Fibroblast of skin of right quadriceps (primary cell): ENCODE measurements at places on chromosomes 11 and 22.

GRCh38 chr11:83681031-83681781, 395.0 kb upstream of the CCDC90B start:
- no peak for DNase-seq

DNA sequence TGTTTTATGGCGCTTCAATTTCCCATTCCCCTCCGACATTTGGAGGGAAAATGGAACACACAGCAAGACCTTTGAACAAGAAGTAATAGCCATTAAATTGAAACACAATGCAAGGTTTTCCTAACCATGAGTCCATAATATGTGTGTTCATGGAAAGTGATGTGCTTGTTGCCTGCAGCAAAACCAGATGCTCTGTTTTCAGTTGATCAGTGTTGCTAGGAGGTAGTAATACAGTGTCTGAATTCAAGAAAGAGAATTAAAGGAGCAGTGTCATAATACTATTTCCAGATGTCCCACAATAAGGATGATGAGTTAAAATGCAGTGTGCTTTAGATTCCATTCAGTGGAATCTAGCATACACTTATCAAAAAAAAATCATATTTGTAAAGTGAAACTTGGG, 637.4 kb upstream of the API5 start:
- no peak for DNase-seq

- no peak for DNase-seq
Observed at GRCh38 chr11:34158661-34159060, 53.2 kb downstream of the NAT10 start.

DNA sequence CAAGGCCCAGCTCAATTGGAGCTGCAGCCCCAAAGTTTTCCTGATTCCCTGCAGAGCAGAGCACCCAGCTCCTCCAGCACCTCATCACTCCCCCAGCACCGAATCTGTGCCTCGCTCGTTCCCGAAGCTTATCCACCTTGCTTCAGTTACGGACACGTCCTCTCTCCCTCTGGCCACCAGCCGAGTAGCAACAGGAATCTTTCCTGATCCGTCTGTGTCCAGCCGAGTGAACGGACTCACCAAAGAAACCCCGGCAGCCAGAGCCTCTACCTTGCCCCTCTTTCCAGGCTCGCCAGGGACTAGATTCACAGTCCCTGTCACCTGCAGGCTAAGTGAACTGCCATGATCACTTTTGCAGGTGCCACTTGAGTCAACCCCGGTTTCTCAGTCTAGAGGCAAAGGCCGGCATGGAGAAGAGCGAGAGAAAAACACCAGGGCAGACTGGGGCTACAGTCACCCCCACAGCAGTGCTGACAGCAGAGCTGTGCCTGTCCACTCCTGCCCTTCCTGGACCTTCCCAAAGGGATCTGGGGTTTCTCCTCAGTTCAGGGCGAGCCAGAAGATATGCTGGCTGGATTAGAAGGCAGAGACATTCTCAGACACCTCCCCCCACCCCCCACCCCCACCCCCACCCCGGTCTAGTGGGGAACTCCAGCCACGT, 32.3 kb downstream of the BID start:
- no peak for DNase-seq

DNA sequence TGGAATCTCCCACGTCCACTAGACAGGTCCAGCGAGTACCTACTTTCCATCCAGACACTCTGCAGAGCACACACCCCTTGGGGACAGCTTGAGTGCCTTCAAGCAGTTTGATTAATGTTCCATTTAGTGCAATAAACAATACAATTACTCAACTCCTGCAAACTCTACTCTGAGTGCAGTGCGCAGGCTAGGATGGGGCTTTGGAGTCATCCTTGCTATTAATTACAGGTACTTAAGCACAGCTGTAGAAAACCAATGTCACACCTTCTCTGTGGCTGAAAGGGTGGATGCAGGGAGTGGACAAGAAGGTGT, 82.6 kb downstream of the MN1 start:
- no peak for DNase-seq

DNA sequence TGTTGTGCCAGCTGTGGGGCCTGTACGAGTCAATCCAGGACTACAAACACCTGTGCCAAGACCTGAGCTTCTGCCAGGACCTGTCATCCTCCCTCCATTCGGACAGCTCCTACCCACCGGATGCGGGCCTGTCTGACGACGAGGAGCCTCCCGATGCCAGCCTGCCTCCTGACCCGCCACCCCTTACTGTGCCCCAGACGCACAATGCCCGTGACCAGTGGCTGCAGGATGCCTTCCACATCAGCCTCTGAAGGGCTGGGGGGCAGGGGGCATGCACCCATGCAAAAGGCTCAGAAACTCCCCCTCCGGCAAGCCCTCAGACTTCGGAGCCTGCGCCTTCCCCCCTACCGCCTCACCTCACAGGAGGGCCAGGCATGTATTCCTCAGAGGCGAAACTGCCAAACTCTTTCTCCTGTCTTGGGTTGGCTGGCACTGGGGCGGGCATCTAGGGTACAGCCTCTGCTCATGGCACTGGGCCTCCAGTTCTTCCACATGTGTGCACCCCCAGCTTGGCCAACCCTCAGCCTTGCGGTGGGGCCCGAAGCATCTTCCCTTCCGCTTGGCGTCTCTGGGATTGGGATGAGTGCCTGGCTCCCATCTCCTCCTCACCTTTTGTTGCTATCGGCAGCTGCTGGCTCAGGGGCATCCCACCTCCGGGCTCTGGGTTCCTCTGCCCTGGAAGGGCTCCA, 1.2 kb downstream of the FAM89B start:
- no peak for DNase-seq

DNA sequence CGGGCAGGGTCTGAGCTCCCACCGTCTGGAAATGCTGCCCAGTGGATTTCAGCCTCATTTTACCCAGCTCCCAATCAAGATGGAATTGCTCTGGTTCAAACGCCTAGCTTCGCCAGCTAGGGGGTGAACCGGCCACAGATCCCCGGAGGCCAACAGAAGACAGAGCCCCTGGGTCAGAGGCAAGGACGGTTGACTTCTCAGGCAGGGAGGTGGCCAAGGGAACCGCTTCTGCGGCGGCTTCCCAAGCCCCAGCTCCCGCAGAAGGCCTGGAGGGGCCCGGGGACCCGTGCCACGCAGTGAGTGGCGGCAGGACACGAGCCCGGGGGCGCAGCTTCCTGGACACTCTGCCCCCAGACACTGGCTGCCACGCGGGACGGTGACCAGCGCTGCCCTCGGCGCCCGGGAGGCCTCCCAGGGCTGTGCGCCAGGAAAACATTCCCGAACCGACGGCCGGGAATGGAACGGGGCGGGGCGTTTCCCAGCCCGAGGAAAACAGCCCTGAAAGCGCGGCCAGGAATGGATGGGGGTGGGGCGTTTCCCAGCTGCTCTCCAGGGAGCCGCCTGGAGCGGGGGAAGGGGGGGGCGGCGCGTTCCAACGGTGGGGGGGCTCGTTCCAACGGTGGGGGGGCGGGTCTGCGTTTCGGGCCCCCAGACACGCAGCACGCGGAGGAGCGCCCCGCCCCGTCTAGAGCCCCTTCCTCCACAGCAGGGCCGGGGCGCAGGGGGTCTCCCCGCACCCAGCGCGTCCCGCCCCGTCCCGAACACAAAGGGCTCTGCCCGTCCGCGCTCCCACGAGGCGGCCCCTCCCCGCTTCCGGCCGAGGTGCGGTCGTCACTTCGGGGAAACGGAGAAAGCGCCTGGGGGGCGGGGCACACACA, 13.5 kb upstream of the B4GALNT4 start:
- peak; percentile 98 for DNase-seq

GRCh38 chr11:70073871-70074371, 4.2 kb upstream of the ANO1 start:
- peak; percentile 15 for DNase-seq

DNA sequence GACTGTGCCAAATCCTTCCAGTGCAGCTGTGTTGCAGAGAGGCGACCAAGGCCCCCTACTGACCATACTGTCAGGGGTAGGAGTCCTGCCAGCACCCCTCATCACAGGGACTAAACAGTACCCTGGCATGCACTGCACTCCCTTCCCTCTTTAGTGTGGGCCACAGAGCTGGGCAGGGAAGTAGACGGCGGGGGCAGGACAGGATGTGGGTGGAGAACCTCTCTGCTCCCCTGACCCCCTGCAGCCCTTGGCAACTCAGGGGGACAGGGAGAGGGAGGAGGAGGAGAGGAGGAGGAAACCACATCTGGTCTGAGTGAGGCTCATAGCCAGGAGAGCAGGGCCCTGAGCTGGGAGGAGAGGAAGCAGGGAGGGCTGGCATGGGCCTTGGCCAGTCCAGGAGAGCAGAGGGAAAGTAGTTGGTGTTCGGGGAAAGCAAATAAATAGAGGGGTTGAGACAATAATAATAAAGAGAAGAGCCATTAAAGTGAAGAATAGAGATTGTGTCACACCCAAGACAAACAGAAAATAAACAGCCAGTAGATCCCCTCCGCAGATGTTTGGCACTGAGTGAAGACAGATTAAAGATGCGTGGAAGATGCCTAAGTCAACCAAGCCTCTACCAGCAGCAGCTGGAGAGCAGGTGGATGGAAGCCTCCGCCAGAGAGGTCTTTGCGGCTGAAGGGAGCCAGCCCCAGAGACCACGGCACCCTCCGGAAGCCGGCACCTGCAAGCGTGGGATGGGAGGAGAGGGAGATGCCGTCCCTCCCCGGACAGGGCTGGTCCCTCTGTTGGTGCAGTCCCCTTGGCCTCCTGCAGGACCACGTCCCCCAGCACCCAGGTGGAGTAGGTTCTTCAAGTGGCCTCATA, 61.5 kb downstream of the RPUSD4 start:
- no peak for DNase-seq

DNA sequence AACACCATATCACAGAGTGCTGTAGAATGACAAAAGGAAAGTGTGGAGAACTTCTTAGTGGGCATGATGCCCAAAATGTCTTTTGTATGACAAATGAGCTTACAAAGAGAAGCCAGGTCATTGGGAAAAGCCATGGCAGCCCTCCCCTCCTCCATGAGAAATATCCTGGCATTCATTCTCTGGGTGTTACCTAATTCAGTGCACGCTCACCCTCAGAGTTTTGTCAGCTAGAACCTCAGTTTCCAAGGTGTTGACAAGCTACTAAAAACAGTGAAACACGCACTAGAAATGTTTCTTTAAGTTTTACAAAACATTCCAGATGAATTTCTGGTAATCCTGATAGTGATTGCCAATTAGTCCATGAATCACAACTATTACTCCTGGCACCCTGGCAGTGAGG, 105.4 kb upstream of the FSHB start:
- peak; percentile 80 for DNase-seq

DNA sequence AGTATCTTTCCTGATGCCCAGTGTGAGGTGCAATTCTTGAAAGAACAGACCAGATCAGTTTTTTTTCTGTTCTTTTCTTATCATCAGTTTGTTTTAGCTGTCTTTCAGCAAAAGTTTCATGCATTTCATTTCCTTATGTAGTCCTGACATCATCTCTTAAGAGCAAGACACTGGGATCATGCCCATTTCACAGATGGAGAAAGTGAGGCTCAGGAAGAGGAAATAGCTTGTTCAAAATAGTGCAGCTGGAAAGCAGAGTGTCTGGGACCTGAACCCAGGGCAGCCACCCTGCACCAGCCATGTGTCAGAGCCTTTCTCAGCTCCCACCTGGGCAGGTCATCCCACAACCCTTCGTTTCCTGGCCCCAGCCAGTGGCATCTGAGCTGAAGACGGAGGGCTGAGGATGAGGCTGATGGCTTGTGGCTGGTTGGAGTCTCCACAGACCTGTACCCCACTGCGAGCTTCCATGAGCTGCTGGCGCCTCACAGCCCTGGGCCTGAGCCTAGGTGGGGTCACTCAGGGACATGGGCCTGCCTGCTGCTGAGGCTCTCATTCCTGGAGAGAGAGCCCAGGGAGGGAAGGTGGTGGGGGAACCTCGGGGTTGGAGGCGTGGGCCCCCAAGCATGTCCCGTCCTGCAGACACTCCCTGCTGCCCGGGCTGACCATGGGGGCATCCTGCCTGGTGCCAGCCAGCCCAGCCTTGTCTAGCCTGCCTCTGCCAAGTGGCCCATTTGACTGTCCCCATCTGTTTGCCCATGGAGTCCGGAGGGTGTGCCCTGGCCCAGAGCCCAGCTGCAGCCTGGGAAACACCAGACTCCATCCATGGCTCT, 61.8 kb downstream of the SMIM38 start:
- no peak for DNase-seq

DNA sequence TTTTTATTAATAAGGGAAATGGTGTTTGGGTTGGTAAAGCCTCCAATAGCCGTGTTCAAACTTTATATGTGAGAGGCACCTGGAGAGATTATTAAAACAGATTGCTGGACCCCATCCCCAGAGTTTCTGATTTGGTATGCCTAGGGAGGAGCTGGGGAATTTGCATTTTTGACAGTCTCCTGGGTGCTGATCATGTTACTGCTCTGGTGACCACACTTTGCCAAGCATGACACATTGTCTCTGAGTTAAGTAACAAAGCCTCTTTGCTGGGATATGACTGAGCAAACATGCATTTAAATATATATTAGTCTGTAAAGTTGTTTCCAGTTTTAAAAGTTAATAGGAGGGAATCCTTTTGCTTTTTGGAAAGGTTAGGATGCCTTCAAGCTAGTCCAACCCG, 140.4 kb downstream of the NAV2 start:
- peak; percentile 47 for DNase-seq

DNA sequence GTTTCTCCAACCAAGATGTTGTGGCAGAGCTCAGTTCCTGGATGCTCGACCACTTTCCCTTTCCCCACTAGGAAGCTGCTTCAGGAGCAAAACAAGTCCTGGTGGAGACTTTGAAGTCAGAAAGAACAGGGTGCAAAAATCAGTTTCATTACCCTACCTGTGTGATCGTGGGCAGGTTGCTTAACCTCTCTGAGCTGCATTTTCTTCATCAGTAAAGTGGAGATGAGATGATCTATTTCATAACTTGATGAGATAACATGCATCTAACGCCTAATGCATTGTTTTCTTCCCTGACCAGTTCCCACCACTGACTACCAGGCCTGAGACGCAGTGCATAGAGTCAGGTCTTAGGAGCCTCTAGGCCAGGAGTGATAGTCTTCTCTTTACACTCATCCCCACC, 470.0 kb downstream of the SOX6 start:
- no peak for DNase-seq

- no peak for DNase-seq
Observed at GRCh38 chr22:24161909-24162308, 19.4 kb upstream of the SUSD2 start.

DNA sequence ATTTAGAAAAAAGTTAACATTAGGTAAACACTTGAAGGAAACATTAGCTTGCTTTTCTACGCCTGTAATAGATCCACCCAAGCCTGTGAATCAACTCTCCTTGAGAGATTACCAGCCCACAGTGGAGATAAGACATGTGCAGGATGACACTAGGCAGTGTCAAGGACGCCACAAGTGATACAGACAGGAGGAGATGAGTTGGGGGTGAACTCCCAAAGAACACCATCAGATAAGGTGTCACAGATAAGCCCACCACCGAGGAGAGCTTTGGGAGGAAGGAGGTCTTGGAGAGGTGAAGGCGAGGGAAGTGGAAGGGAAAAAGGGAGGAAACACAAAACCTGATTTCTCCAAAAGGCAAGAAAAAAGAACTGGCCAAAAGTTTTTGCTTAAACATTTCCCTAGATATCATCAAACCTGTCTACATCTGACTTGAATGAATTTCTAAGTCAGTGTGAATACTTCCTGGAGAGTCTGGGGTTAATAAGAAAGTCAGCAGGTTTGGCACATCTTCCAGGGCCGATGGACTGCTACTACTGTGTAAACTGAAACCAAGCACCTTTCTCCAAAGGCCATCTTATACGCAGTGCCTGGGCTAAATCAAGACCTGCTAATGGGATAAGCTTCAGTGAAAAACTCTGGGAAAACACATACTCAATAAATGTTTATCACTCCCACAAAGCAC, 15.5 kb downstream of the CLTCL1 start:
- no peak for DNase-seq
